Stimulated activated effector memory CD8-positive, alpha-beta T cell treated with anti-CD3 and anti-CD28 coated beads, Interleukin-12 subunit alpha, Interleukin-12 subunit beta, amount 100 ng/mL, for 72 hours (primary cell): ENCODE measurements at places on chromosomes 11 and 22.

- no peak for DNase-seq
These were observed 122.2 kb downstream of the PLEKHA7 start for GRCh38 chr11:16891964-16892363.

GRCh38 chr11:128483211-128483788 is 104.1 kb downstream of the ETS1 start:
- no peak for DNase-seq

GRCh38 chr11:83140691-83141455 is 16.1 kb upstream of the PCF11 start:
- no peak for DNase-seq

GRCh38 chr11:126318574-126319373 is 14.9 kb downstream of the DCPS start:
- peak; percentile 59 for DNase-seq

DNA sequence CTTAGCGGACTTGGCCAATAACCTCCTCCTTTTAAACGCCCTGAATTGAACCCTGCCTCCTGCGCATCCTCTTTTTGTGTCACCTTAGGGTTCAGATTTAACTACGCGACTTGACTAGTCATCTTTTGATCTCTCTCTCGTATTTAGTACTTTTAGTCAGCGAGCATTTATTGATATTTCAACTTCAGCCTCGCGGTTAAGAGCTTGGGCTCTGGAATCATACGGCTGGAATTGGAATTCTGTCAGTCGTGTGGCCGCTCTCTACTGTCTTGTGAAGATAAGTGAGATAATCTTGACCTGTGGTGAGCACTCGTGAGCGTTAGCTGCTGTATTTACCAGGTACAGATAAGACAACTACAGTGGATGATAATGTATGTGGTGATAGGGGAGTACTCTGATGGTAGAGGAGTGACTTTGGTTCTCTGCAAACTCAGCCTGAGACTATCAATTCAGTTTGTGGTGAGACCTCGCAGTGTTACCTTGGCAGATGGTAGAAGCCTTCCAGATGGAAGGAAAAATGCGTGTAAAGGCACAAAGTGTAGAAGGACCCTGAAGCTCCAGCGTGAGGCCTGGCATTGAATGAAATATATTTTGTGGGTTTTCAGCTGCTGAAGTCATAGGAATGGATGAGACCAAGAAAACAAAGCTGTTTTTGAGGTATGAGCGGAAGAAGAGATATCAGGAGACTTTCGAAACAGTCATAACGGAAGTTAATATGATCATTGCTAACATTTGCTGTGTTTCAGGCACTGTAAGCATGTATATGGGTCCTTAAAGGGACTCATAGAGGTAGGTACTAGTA is 682 bp downstream of the ATM start:
- DNase-seq, result no peak

- DNase-seq, result no peak
These were observed 885 bp downstream of the TRMU start for GRCh38 chr22:46336119-46337078.

DNA sequence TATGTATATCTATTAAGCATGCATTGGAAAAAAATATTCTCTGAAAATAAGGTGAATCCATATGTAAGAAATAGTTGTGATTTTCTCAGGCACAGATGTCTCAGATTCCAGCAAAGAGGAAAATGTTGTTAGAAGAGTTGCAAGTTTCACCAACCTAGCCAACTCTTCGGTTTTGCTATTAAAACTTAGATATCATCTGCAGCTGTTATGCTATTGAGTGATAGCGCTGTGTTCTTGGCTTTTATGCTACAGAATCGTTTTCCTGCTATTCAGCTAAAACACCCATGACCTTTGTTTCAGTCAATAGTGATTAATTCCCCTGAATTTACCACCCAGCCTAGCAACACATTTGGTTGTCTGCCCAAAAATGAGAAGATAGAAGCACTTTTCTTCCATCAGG is 795.6 kb upstream of the ANO3 start:
- no peak for DNase-seq

DNA sequence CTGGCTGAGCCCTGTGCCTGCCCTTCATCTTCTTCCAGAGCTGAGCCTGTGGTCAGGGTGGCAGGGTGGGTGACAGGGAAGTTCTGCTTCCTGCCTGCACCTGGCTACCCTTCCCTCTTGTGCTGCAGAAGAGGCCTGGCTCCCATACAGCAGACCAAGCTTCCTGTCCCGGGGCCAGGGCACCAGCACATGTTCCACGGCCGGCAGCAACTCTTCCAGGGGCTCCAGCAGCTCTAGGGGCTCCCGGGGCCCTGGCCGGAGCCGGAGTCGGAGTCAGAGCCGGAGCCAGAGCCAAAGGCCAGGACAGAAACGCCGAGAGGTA is 15.0 kb downstream of the ROBO3 start:
- DNase-seq, result no peak

GRCh38 chr22:43892183-43892894 is 526 bp upstream of the PNPLA5 start:
- no peak for DNase-seq
